ENCODE measurements at places on chromosomes 7 and 10.

- no peak for DNase-seq
These were observed 80.7 kb downstream of the MMRN2 start for GRCh38 chr10:86876748-86877147.

- peak; percentile 87 for DNase-seq
These were observed 200.3 kb downstream of the PRPF18 start for GRCh38 chr10:13787015-13787421.

- DNase-seq, result no peak
These were observed 31.6 kb downstream of the GRB10 start for GRCh38 chr7:50751146-50751545.

DNA sequence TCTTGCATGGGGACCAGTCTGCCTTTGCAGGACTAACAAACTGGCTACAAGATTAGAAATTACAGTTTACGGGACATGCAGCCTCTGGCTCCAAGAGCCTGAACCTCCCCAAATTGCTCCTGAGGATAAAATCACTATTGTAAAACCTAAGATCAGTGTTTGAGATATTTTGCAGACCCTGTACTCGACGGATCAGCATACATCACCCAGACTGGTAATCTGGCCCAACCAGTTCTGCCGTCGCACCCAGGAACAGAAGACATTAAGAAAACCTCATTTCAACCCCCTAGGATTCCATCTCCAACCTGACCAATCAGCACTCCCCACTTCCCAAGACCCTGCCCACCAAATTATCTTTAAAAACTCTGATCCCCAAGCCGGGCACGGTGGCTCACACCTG is 27.1 kb upstream of the DNMBP start:
- DNase-seq, result no peak

- peak; percentile 60 for DNase-seq
These were observed 29.3 kb upstream of the ADD3 start for GRCh38 chr10:109978481-109978880.

GRCh38 chr10:119498889-119499676 is 43.4 kb downstream of the RGS10 start:
- no peak for DNase-seq

GRCh38 chr10:132141076-132141475 is 45.7 kb upstream of the DPYSL4 start:
- no peak for DNase-seq

DNA sequence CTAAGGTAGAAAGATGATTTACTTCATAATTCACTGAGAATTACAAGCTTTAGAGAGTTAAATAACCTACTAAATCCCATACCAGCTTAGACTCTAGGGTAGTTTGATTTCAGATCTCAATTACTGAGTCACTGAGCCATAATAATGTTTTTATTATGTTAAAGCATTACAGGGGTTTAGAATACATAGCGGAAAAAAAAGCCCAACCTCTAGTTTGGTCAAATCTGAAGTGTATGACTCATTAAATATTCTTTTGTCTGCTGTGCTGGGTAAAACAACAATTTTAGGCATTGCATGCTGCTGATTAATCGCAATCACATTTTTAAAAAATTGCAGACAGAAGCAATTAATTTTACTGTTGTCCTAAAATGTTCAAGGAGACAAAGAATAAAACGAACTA is 48.5 kb downstream of the MALRD1 start:
- no peak for DNase-seq

DNA sequence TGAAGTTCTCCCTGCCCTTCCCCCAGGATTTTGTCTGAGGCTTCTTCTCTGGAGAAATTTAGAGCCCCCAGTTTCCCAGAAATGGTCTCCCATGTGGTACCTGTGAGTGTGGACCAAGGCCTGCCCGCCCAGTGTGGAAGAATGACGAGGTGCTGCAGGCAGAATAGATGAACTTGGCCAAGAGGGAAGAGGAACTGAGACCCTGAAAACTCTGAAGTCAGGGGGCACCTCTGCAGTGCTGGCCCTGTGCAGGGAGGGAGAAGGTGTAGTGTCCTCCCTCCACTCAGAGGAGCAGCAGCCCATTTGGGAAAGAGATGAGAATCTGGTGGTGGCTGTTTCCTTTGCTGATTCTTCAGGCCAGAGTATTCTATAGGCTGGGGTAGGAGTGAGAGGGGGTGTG is 115.2 kb upstream of the PCGF5 start:
- DNase-seq, result no peak

DNA sequence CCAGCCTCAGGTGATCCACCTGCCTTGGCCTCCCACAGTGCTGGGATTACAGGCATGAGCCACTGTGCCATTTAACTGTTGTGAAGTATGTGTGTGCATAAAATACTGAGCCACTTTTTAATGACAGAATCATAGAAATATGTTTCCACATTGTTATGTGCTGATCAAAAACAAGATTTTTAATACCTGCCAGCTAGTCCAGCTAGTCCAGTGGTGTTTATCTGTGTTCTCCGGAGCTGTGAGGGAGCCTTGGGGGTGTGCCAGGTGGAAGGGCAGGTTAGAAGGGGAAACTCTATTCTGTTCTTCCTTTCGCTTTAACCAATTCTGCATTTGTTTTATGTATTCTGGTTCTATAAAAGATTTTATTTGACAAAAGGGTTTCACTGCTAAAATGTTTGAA is 7.0 kb downstream of the FAM221A start:
- no peak for DNase-seq

DNA sequence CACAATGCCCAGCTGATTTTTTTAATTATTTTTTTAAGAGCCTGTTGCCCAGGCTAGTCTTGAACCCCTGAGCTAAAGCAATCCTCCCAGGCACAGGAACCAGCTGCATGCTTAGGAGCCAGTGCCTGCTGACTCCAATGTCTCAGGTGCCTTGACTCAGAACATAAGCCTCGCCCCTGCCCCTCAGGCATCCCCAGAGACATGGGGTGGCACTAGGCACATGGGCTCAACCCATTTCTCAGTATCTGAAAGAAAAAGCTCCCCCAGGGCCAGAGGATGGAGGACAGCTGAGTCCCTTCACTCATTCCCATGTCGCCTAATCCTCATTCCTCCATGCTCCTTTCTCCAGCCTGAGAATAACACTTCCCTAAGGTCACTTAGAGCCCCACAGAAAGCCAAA is 39.1 kb downstream of the KCNH2 start:
- no peak for DNase-seq

- no peak for DNase-seq
These were observed 383.6 kb upstream of the TPK1 start for GRCh38 chr7:145219461-145219860.

DNA sequence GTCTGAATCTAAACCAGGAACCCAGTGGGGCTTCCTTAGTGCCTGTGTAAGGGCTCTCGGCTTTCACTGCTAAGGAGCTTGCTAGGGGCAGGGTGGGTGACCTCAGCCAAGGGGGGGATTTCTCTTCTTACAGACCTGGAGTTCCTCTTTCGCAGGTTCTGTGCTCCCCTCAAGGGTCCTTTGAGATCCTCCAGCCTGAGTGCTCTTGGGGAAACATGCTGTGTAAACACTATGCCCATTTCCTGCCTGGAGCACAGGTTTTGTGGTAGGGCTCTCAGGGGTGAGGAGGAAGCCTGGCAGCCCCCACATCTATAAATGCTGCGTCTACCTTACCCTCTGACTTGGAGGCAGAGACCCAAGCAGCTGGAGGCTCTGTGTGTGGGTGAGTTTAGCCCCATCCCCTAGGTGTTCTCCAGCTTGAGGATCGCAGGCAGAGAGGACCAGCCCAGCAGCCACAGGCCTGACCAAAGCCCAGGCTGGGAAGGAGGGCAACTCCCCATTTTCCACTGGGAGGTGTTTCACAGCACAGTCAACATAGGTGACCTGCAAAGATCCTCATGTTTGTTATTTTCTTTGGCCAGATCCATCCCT is at the start of gene SFTPA1:
Gene SFTPA1, plus strand, starts transcription at position 339 of the 591 bp plus-strand sequence. CDS start 887 bp downstream, outside the sequence.
- no peak for DNase-seq

GRCh38 chr7:92020636-92021035 is 80.0 kb downstream of the AKAP9 start:
- no peak for DNase-seq

- no peak for DNase-seq
These were observed 12.3 kb downstream of the ESYT2 start for GRCh38 chr7:158816995-158817394.

DNA sequence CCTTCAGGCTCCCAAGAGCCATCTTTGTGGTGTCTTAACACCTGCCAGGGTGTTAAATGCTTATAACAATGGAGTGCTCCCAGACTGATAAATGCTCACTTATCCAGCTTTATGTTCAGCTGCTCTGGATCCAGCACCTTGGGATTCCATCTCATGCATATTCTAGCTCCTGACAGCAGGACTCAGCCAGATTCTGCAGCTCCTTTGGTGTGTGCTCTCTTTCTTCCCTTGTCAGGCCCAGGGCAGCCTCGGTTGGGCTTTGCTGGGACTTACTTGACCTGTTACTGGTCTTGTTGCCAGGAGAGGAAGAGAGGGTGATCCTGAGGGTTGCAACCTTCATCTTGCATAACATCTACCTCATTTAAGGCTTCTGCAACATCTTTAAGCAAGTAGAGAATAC is 59.4 kb upstream of the CCNY start:
- no peak for DNase-seq

GRCh38 chr7:105587909-105588635 is 6.8 kb upstream of the EFCAB10 start:
- no peak for DNase-seq

DNA sequence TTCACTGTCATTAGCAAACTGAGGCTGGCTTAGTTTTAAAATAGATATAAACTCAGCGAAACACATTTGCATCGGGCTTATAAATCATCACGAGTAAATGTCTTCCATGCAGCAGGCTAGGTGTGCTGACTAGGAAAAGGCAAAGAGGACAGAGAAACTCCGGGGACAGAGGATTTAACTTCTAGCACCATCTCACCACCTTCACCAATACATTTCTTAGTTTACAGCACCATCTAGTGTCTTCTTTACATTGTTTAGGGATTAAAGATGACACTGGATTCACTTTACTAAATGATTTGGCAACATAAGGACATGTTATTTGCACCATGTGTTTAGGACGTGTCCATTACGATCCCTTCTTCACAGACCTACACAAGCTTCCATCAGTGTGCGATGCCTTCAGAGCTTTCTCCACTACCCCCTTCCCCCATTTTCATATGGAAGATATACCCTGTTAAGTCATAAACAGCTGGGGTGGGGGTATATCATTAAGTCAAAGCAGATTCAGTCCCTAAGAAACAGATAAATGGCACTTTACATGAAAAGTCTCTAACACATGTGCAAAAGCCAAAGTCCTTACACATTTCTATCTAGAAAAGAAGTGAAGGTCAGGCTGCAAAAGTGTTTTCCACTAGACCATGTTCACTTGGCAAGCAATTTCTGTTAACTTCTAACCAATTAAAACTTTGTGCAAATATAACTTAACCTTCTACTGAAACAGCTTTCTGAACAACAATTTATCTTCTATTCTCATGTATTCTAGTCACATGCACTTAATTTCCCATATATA is 103.3 kb downstream of the GRB10 start:
- DNase-seq, result no peak

- DNase-seq, result no peak
These were observed 695.0 kb upstream of the NRP1 start for GRCh38 chr10:34029455-34029854.

- no peak for DNase-seq
These were observed 52.6 kb downstream of the MACC1 start for GRCh38 chr7:20164425-20165145.

GRCh38 chr10:85067955-85068354 is 739.6 kb downstream of the CCSER2 start:
- DNase-seq, result no peak

GRCh38 chr10:100826983-100827818 is 81.8 kb downstream of the PAX2 start:
- peak; percentile 53 for DNase-seq

DNA sequence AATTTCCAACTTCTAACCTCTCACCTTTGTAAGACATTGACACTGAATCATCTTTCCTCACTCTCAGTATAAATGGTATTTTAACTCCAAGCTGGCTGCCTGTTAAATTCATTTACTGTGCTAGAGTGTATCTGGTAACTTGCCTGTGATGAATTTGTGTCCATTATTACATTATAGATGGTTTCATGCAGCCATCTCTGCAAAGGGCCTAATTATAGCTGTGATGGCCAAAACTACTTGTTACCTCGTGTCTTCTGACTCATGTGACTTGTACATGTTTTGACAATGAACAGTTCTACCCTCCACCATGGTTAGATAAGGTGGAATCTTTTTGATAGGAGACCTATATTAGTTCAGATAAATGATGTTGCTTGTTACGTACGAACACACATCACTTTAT is 392.0 kb downstream of the PAXIP1 start:
- DNase-seq, result no peak

DNA sequence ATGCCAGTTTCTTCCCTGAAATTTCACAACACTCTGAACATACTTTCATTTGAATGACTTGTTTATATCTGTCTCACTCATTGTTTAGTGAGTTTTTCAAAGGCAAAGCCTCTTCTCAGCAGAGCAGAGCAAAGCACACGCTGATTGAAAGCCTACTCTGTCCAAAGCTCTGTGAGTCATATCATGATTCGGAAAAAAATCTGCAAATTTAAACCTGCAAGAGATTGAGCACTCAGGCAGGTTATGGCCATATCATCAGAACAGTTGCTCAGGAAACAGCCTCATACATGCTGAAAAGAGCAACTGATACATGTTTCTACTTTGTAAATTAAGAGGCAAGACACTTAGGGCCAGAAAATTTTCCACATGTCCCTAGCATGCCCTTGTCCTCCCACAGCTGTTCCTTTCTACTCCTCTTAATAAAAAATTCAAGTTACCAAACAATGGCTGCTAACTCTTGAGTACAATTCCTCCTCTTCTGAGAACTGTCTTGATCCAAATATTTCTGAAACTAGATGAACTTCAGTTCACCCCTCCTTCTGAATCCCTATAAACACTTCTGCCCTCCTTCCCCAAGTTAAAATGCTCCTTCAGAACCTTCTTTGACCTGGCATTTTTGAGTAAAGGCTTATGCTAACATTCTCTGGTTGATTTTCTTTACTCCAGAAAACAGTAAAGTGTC is 140.6 kb upstream of the HPS1 start:
- DNase-seq, result no peak

DNA sequence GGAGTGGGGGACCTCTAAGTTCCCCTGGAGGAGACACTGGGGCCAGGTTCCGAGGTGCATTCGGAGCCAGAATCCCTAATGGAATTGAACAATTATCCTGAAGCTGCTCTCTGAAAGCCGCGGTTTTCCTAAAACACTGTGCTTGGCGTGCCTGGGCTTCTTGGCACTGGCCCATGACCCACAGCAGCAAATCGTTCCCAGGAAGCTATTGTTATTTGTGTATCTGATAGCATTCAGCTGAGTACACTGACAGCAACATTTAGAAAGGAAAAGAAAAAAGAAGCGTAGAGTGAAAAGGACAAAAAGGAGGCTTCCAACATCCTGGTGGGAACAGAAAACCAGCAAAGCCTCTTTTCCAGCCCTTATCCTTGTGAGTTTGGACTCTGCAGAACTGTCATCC is 339.8 kb downstream of the FRMD4A start:
- no peak for DNase-seq

- DNase-seq, result no peak
These were observed 5.8 kb upstream of the NCOA4 start for GRCh38 chr10:46035923-46036849.

Measured in CD4-positive, alpha-beta memory T cell (primary cell).